ENCODE measurements at places on chromosomes 5 and 9.

DNA sequence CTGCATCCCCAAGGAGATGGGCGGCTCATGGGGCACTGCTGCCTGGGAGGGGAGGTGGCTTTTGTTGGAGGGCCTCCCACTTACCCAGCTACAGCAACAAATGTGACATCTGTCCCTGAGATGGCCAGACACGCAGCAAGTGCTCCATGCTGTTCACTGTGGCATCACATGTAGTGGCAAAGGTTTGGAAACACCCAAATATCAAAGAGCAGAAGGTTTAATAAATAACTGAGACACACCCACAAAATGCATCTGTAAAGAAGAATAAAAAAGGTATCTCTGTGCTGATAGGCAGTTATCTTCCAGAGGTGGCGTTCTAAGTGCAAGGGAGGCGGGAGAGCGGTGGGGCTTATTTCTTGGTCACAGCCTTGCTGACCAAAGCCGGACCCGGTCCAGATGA, 23.3 kb upstream of the CLPTM1L start:
- no peak for DNase-seq

DNA sequence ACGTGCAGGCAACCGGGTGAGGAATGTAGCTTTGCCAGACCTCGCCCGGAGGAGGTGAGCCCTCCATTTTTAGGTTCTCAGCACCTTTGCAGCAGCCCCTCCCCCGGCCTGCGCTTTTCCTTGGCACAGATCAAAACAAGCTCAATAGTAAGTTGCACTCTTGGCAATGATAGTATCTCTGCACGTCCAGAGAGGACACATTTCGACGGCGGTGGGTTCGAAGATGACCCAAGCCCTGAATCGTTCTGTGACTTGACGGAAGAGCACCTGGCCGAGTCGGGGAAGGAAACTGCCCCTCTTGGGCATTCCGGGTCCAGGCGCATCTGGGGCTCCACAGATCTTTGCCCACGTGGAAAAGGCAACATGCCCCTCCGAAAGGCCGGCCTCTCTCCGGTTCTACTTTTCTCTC, 904 bp downstream of the GDNF start:
- no peak for DNase-seq

DNA sequence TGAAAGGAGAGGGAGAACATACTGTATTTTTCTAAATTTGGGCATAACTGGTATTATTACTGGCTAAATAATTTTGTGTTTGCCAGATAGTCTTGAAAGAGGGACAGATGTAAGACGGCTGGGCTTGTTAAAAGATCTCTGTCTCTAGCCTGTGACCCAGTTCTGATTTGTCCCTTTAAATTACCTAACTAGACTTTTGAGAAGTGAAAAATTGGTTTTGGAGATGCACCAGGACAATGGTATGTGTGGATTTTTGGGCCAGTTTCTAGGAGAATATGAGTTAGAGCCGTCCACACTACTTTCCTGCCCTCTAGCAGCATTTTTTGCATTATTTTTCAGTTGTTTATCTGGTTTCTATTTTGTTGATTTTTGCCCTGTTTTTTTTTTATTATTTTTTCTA, 33.5 kb downstream of the LNPEP start:
- no peak for DNase-seq

DNA sequence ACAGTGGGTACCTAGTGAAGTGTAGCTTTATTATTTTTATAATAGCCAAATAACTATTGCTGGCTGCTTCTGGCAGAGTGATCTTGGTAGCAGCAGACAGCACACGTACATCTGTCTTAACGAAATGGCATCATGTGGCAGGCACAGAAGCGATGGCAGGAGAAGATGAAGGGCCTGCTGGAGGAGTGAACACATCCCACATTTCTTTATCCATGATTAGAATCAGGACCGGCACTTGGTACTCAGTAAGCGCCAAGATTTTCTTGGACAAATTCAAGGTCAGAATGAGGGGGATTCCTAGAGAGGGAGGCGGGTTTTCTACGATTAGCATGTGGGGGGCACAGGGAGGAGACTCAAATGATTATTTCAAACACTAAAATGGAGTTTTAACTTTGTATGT, 23.0 kb upstream of the ZNF366 start:
- DNase-seq = no peak

Measured in natural killer cell (primary cell).